ENCODE measurements at places on chromosomes 2 and 18. TPM values are rescaled to one million over a fixed set of nuclear protein-coding genes. Genes with fewer than 3 reads are reported as not detected.

- H3K4me1 ChIP-seq, result no peaks in the 10 kb centered on the region
- no peak for DNase-seq
- no peak overlapping the region for H3K27ac ChIP-seq
- H3K36me3 ChIP-seq, result no peaks in the 10 kb centered on the region
Measured at GRCh38 chr2:23924589-23925359, 2.1 kb downstream of the ATAD2B start.

SGO2 gene
- 6.3 TPM for total RNA-seq

GRCh38 chr2:16933355-16933754 is 267.7 kb upstream of the CYRIA start:
- H3K4me1 ChIP-seq, result no peaks in the 10 kb centered on the region
- no peak for DNase-seq
- no peak overlapping the region for H3K27ac ChIP-seq
- H3K36me3 ChIP-seq, result no peaks in the 10 kb centered on the region

DNA sequence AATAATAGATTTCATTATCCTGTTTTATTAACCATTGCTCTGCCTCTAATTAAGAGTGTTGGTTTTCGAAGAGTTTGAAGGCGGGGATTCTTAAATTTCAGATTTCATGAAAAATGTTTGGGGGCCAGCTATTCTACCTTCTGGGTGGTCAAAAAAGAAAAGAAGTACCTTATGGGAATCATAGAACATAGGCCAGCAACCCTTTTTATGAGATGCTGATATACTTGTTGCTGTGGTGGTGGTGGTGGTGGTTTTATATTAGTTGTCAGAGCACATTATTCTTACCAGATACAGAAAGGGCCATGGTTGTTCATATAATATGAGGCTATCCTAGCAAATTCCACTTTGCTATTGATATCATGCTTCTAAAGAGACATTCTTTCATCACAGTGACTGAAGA is 4.4 kb downstream of the ANKRD12 start:
- peaks cover 8% of the 10 kb centered on the region for H3K4me1 ChIP-seq
- no peak overlapping the region for H3K4me3 ChIP-seq

GRCh38 chr18:50441501-50441900 is 66.7 kb downstream of the SKA1 start:
- no peak for DNase-seq
- H3K4me3 ChIP-seq, result no peak overlapping the region
- H3K36me3 ChIP-seq, result no peaks in the 10 kb centered on the region
- no peaks in the 10 kb centered on the region for H3K27me3 ChIP-seq
- H3K4me1 ChIP-seq, result no peaks in the 10 kb centered on the region

DNA sequence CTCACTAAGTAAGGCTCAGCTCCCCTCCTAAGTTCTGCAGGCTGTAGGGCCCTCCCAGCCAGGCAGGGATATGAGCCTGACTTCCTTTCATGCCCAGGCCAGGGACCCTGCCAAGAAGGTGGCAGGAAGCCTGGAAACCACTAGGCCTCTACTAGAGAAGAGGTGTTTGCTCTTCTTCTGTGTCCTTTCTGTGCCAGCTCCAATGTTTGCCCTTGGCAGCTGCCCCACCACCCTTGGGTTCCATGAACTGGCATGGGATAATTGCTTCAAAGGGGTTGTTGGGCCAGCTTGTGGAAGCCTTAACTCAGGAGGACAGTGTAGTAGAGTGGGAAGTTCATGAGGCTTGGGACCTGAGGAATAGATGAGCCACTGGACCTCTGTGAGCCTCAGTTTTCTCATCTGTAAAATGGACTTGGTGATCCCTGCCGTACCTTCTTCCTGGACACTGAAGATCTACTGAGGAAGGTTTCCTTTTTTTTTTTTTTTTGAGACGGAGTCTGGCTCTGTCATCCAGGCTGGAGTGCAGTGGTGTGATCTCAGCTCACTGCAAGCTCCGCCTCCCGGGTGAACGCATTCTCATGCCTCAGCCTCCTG is 3.9 kb downstream of the SLC35F6 start:
- H3K27ac ChIP-seq, result no peak overlapping the region
- no peaks in the 10 kb centered on the region for H3K27me3 ChIP-seq
- H3K4me1 ChIP-seq, result peaks cover 34% of the 10 kb centered on the region
- DNase-seq, result no peak
- peaks cover 8% of the 10 kb centered on the region for H3K36me3 ChIP-seq

DNA sequence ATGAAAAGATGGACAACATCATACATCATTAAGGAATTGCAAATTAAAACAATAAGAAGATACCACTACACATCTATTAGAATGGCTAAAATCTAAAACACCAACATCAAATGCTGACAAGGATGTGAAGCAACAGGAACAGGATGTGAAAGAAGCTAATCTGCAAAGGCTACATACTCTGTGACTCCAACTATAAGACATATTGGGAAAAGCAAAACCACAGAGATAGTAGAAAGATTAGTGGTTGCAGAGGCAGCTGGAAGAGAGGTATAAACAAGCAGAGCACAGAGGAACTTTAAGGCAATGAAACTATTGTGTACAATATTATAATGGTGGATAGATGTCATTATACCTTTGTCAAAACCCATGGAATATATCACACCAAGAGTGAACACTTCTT is 393.7 kb upstream of the RAB6C start:
- no peak overlapping the region for H3K27ac ChIP-seq
- H3K4me1 ChIP-seq, result no peaks in the 10 kb centered on the region
- no peak for DNase-seq
- no peak overlapping the region for H3K4me3 ChIP-seq
- no peaks in the 10 kb centered on the region for H3K27me3 ChIP-seq
- H3K36me3 ChIP-seq, result no peaks in the 10 kb centered on the region

ANTXR1 gene
- 29.2 TPM for total RNA-seq
